Right lobe of liver (tissue), 6 donors: ENCODE measurements at places on chromosomes 11 and 22. TPM values are rescaled to one million over a fixed set of nuclear protein-coding genes. Genes with fewer than 3 reads are reported as not detected.

- H3K4me3 ChIP-seq, result no peak overlapping the region
- no peak for DNase-seq
- H3K36me3 ChIP-seq, result no peaks in the 10 kb centered on the region
- H3K27me3 ChIP-seq, result no peaks in the 10 kb centered on the region
- H3K27ac ChIP-seq, result no peak overlapping the region
- H3K4me1 ChIP-seq, result no peaks in the 10 kb centered on the region
Measured at GRCh38 chr11:7246179-7246578, 5.5 kb upstream of the SYT9 start.

GRCh38 chr22:29233277-29233877 lies 27.7 kb downstream of the EMID1 start:
- H3K36me3 ChIP-seq, result no peaks in the 10 kb centered on the region
- H3K4me3 ChIP-seq, result no peak overlapping the region
- no peaks in the 10 kb centered on the region for H3K27me3 ChIP-seq
- no peak for DNase-seq
- peaks cover 4% of the 10 kb centered on the region for H3K4me1 ChIP-seq
- H3K27ac ChIP-seq, result no peak overlapping the region

DNA sequence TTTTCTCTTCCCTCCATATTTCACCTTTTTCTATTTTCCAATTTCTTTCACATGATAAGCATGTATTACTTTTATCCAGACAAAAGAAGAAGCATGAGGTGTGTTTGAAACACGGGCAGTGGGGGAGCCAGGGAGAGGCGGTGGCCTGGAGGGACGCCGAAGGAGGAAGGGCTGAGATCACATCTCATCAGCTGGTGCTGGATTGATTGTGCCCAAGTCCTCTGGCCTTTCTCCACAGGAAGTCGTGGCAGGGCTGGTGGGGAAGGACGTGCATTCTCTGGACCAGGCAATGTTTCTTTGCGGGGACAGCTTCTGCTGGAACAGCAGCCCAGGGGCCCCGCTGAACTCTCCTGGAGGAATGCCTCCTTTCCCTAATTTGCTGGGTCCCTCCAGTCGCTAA lies 82.9 kb downstream of the MIAT start:
- DNase-seq, result no peak
- H3K4me1 ChIP-seq, result no peaks in the 10 kb centered on the region
- no peaks in the 10 kb centered on the region for H3K27me3 ChIP-seq
- H3K27ac ChIP-seq, result no peak overlapping the region

DNA sequence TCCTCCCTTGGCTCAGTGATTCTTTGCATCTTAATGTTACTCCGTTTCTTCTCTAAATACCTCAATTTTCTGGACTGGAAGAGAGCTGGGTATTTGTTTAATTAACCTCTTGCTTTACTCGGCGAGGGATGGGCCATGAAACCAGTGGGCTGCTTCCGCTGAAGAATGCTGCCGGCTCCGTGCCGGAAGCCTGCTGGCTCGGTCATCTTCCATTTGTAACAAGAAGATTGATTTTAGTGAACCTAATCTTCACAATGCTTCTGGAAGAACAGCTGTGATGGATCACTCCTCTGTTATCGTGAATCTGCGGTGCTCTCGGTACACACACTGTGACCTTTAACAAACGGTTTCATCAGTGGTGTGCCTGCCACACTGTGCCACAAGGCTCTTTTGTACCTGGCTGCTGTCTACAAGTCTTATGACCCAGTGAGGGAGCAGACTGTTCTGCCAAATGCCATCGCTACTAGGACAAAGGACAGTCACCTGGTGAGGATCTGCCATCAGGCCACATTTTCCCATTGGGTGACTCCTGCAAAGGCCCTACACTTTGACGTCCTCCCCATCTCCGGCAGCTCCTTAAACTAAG lies 25.3 kb upstream of the PARVB start:
- H3K27ac ChIP-seq, result no peak overlapping the region
- DNase-seq, result no peak
- peaks cover 37% of the 10 kb centered on the region for H3K36me3 ChIP-seq
- H3K4me3 ChIP-seq, result no peak overlapping the region
- H3K27me3 ChIP-seq, result no peaks in the 10 kb centered on the region

DNA sequence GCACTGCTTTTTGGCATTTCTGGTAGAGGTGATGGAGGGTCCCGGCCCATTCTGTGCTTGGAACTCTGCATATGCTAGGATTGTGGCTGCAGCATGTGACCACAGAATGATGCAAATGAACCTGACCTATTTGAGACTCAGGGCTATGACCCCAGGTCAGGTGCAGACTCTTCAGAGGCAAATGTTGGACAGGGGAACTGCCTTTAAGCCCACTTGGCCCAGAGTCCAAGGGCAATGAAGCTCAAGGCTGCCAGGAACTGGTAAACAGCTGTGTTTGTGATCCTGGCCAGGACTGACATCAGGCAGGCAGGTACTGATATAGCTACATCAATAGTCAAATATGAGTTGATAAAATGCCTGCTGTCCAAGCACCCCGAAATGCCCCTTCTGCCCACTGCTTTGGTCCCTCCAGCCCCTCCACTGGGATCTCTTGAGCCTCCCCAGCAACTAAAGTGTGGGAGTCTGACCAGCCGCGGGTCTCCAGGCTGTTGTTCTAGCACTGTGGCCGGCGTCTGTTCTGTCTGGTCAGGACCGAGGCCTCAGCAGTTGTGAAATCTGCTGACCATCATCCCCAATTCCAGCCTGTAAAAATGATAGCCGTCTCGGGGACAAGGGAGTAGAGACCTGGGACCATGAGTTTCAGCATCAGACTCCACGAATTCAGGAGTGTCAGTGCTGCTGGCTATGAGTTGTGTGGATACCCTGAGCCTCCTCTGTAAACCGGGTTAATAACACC lies 82.4 kb upstream of the EIF3D start:
- H3K27me3 ChIP-seq, result no peaks in the 10 kb centered on the region
- H3K4me3 ChIP-seq, result no peak overlapping the region
- H3K27ac ChIP-seq, result no peak overlapping the region
- no peaks in the 10 kb centered on the region for H3K36me3 ChIP-seq

DNA sequence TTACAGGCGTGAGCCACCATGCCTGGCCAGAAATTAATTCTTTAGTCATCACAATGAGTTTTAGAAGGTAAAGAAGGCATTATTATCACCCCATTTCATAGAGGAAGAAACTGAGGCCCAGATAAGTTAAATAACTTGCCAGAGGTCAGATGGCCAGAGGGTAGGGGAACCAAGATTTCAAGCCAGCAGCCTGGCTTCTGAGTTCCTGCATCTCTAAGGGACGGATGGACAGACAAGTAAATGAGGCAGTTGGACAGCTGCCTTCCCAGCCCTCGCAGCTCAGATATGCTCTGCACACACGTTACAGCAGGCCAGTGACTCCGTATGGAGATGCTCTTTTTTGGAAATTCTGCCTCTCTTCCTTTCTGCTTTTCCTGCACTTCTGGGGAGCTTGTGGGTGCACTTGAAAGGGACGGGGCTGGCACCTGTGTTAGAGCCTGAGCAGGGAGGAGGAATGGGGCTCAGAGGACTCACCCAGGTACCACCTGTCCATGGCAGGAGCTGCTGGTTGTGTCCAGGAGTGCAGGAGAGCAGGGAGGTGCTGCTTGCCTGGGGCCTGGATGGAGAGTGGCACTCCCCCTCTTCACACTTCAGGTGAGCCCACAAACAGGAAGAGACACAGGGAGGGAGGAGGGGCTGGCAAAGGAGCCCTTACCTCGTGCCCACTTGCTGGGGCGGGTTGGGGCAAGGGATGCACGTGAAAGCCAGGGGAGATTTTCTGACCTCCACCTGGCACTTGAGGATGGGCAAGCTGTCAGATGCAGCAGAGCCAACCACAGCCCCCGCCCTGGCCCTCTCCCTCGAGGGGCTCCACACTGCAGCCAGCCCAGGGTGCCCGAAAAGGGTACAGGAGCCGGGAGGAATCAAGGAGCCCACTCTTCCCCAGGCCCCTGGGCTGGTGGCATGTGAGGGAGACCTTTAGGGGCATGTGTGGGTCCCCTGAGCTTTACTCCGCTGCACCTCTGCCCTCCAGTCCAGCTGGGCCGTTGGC lies 3.3 kb upstream of the FXYD2 start:
- H3K27me3 ChIP-seq, result no peaks in the 10 kb centered on the region
- peak; percentile 40 for DNase-seq
- no peaks in the 10 kb centered on the region for H3K4me1 ChIP-seq
- no peaks in the 10 kb centered on the region for H3K36me3 ChIP-seq

- no peak for DNase-seq
- no peaks in the 10 kb centered on the region for H3K27me3 ChIP-seq
- no peak overlapping the region for H3K4me3 ChIP-seq
- no peaks in the 10 kb centered on the region for H3K4me1 ChIP-seq
- H3K27ac ChIP-seq, result no peak overlapping the region
Measured at GRCh38 chr11:112253605-112254242, 6.9 kb downstream of the PLET1 start.

The TEX54 gene
- not detected for total RNA-seq

The YPEL1 gene
- total RNA-seq, result 1.4 TPM
